Stimulated activated CD8-positive, alpha-beta memory T cell treated with anti-CD3 and anti-CD28 coated beads, Interleukin-15, amount 100 ng/mL, for 1 hour (primary cell): ENCODE measurements at places on chromosomes 3 and 15.

GRCh38 chr3:153354641-153355040 lies 192.6 kb downstream of the RAP2B start:
- no peak for DNase-seq

- no peak for DNase-seq
Measured at GRCh38 chr15:88035381-88035780, 221.2 kb downstream of the NTRK3 start.

- DNase-seq: no peak
Measured at GRCh38 chr15:25054943-25055342, 100.2 kb downstream of the SNRPN start.

GRCh38 chr3:71542521-71543370 lies 40.8 kb downstream of the FOXP1 start:
- no peak for DNase-seq

- no peak for DNase-seq
Measured at GRCh38 chr3:150775001-150775599, 12.1 kb upstream of the SIAH2 start.

DNA sequence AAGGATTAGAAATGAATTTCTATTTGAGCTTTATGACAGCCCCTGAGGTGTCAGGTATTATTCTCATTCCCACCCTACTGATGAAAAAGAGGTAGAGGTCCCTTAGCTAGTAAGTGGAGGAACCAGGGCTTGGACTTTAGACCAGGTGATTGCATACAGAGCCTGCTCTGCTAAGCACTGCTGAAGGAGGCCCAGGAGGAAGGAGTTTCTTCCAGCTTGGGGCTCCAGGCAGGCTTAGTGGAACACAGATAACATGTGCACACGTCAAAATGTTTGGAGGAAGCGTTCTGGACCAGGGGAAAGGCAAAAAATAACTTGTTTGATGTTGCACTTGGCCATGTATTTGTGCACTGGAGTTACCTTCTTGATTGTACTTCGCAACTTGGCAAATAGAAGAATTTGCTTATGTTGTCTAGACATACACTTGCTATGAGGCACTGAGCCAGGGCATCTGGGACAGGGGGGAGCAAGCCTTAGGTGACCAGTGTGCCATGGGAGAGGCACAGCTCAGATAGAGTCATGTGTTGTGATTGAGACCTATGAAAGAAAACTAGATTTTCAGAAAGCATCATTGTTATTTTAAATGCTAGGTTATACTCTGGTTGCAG lies 22.4 kb downstream of the IFT122 start:
- DNase-seq: no peak
